ENCODE measurements at places on chromosomes 16 and 17.

DNA sequence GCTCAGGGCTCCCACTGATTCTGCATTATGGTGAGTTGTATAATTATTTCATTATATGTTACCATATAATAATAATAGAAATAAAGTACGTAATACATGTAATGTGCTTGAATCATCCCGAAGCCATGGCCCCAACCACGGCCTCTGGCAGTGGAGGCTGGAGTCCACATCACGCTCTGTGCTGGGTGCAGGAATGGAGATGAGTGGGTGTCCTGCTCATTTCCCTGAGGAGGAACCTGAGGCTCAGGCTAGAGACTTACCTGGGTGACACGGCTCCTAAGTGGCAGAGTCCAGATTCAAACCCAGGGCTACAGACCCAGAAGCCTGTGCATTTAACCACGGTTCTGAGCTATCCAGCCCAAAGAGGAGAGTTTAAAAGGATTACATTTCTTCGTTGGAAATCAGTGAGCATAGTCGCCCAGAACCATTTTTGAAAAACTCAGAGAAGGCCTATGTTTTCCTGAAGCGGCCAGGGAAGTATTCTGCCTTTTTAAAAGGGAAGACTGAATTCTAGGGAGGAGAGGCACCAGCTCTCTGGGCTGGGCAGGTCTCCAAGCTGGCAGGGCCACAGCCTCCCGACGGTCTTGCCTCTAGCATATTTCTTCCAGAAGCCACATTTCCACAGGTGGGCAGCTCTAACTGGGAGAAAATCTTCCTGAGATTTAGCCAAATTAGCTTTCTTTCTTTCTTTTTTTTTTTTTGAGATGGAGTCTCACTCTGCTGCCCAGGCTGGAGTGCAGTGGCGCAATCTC is 6.7 kb downstream of the IL4R start:
- DNase-seq = no peak

DNA sequence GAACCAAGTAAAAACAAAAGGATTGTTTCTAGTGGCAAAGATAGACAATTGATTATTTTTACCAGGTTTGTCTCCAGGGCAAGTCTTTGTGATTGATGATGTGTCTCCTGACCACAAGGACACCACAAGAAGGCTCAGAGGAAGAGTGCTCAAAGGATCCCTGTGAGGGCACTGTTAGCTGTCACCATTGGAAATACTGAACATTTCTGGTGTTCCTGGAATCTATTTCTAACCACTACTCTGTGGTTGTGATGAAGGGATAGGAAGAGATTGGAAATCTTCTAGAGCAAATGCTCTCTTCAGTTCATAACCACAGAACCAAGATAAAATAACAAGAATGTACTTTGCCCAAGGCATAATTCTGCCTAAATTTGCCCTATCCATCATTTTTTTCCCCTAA is 15.3 kb downstream of the RNF43 start:
- DNase-seq = no peak

DNA sequence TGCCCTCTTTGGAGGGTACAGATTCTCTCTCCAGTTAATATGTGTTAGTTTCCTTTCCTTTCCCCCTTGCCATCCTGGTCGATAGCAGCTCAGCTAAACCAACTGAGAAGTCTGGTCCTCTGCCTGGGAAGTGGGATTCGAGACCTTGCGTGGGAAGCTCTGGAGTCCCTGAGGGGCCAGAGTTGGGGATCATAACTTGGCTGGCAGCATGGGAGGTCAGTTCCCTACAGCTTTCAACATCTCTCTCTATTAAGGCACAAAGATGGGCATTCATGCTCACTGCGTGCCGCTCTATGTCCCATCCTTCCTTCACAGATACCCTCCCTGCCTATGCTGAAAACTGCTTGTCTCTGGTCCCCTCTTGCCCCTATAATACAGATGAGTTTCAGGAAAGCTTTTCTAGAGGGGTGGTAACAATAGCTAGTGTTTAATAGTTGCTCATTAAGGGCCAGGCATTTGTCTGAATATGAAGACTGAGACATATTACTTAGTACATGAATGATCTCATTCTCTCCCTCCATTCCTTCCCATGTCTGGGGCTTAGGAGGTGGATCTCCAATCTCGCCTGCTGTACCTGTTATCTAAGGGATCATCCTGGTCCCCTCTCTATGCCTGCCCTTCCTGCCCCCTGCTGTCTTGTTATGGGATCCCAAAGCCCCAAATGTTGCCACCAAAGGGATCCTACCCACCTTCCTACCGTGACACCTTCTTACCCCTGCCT is 10.8 kb downstream of the THRA start:
- no peak for DNase-seq

GRCh38 chr17:1742371-1743087 is at the start of gene SERPINF2:
Gene SERPINF2 (plus strand): TSS chr17:1742871. CDS start chr17:1744996, 2,125 bp downstream.
- no peak for DNase-seq

DNA sequence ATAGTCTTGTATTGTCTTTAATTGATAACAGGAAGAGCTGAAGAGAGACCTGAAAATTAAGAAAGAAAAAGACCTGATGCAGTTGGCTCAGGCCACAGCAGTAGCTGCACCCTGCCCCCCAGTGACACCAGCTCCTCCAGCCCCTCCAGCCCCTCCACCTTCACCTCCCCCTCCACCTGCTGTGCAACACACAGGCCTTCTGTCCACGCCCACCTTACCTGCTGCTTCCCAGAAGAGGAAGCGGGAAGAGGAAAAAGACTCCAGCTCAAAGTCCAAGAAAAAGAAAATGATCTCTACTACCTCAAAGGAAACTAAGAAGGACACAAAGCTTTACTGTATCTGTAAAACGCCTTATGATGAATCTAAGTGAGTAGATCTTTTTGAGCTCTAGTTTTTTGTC is 36.8 kb downstream of the C17orf58 start:
- DNase-seq = no peak

DNA sequence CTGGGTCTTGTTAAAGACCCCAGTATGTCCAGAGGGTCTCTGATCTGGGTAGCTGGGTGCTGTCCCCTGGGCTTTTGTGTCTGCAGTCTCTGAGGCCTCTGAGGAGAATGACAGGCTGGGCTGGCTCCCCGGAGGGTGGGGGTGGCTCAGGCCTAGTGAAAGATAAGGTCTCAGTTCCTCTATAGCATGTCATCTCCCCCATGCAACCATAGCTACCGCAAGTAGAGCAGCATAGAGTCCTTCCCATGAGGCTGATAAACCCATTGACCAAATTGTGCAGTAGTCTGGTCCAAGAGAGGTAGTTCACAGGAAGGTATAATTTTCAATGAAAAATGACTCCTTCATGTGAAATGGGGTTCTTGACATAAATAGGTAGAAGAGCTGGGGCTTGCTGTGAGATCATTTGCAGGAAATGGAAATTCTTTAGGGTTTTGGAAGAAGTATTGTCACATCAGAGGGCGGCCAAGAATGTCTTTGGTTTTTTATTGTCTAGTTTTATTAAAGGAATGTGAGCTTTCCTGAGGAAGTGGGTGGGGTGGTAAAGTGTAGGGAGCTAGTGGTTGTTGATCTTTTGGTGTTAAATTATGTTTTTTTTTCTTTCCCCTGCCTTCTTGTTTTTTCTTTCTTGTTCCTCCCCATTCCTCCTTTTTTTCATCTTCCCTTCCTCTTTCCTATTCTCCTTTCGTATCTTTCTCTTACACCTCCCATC is 21.0 kb downstream of the SLC7A6OS start:
- no peak for DNase-seq

GRCh38 chr16:81657224-81657623 is 121.9 kb upstream of the PLCG2 start:
- no peak for DNase-seq

GRCh38 chr17:17180141-17180603 is 26.0 kb downstream of the PLD6 start:
- no peak for DNase-seq

Measured in stimulated activated CD8-positive, alpha-beta memory T cell treated with anti-CD3 and anti-CD28 coated beads, Interleukin-15, amount 100 ng/mL, for 1 hour (primary cell).